Activated CD4-positive, alpha-beta T cell treated with anti-CD3 and anti-CD28 coated beads for 48 hours (primary cell): ENCODE measurements at places on chromosomes 13 and 19.

GRCh38 chr19:53519446-53519845, 18.5 kb upstream of the ZNF331 start:
- DNase-seq = no peak

DNA sequence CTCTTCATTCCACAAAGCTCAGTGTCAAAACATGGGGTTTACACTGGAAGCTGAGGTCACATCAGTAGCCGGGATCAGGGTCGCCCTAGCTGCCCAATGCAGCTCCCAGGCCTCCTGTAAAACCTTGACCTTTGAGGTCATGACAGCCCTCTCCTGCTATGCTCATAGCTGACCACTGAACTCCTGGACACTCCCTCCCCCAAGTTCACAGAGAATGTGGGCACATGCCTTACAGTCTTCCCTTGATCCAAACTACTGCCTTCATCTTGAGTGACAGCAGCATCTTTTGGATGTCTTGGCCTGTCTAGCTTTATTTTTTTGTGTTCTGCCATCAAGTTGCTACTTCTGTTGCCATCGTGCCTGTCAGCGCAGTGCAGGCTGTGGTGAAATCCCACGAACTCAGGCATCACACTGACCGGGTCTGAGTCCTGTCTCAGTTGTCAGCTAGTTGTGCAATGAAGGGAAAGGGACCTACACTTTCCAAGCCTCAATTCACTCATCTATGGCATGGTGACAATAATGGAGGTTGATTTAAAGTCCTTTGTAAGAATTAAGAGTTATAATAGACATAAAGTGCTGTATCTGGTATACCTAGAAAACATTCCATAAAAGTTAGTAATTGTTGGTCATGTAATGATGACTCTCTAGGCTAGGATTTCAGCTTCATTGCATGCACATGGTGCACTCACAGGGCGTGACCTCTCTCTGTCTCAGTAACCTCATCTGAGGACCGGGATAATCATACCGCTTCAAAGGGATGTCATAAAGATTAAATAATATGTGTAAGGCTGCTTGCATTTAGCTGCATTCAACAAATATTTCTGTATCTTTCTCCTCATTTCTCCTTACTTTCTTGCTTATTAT, 16.4 kb upstream of the ALOX5AP start:
- no peak for DNase-seq

DNA sequence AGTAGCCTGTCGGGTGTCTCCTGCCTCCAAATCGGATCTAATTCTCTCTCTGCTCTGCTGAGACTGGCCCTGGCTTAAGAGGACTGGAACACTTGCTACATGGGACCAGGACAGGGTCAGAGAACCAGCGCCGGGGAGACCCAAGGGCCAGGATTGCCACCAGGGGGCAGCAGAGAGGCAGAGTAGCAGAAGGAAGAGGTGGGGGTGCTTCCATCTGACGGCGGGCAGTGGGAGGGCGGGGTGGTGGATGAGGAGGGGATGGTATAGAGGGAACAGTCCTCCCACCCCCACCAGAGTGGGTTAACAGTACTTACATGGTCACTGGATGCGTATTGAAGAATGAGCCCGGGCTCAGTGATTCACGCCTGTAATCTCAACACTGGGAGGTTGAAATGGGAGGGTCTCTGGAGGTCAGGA, 11.9 kb downstream of the SELENOW start:
- peak; percentile 95 for DNase-seq

DNA sequence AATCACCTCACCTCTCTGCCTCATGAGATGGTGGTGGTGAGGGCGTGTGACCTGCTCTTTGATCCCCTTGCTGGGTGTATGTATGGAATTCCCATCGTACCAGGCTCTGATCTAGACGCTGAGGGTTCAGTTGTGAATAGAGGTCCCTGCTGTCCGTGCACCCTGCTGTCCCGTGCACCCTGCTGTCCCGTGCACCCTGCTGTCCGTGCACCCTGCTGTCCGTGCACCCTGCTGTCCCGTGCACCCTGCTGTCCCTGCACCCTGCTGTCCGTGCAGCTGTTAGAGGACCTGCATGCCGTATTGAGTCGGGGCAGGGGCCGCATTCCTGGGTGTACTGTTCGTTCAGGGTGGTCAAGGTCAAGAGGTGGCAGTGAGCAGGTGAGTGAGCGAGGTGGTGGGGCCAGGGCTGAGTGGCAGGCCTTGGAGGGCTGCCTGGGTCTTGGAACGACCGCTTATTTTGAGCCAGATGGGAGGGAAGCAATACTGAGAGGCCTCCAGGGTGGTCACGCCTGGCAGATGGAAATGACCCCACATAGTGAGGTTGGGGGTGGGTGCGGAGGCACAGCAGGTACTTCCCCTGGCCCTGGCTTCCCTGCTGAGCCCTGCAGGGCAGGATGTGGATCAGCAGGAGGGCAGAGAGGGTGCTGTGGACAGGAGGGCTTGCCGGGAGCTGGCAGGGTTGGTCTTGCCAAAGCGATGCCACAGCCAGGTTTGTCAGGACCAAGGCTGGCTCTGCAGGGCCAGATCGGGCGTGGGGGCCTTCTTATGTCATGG, 4.6 kb upstream of the EPN1 start:
- no peak for DNase-seq

GRCh38 chr19:7999376-7999775, 6.1 kb downstream of the ELAVL1 start:
- DNase-seq = no peak

DNA sequence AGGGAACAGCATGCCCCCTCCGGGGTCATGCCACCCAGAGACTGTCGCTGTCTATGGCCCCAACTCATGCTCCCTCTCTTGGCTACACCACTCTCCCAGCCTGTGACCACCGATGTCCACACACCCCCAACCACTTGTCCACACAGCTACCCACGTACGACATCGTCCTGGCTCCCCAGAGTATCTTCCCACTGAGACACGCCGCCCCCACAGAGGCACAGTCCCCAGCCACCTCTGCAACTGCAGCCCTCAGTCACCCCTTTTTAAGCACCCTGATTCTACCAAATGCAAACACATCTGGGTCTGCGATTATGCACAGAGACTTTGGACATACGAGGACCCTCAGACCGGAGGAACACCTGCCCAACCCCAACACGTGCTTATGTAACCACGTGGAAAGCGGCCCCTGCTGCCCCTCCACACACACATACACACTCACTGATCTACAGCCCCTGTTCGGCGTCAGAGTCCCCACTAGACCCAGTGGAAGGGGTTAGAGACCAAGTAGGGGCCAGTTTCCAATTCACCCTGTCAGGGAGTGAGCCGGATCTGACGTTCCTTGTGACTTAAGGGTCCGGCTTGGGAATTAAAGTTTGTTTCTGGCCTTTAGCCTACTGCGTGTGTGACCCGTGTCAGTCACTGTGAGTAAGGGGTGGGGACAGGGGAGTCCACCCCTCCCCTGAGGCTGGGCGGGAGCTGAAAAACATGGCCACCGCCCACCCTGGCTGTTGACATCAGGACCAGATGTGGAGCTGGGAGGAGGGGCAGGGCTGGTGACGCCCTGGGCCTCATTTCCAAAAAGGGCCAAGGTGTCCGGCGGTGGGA, 11.9 kb upstream of the AXL start:
- DNase-seq = no peak

DNA sequence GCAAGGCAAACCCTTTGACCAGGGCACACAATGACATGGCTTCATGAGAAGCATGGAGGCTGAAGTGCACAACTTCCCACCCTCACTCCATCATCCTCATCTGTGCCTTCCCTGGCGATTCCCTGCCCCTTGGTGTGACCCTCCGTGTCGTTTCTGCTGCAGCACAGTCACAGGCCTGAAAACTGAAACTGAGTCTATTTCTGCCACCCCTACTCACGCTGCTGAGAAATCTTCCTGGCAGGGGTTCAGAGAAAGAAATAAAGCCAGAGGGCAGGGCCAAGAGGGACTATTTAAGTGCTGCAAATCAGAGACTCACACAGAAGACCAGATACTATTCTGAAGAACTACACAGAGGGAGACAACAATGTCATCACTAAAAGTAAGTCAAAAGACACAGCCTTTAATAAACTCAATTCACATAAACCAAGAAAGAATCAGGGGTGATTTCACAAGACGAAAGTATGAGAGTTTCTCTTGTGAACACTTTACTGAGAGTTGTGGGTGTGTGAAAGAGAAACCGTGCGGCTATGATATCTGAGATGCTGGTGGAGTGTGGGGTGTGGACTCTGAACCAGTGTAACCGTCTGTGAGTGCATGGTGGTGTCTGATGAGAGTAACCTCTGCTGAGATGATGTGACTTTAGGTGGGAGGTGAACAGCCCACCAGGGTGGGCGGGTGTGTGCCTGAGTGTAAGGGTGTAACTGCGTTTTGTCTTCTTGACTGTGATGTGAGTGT, 23.5 kb downstream of the LGALS16 start:
- DNase-seq = peak; percentile 74

GRCh38 chr19:5338656-5339197, 1.9 kb downstream of the PTPRS start:
- no peak for DNase-seq

GRCh38 chr13:98262292-98262691, 85.2 kb upstream of the RNF113B start:
- no peak for DNase-seq

- DNase-seq = peak; percentile 84
Measured at GRCh38 chr19:1248786-1249297, 459 bp downstream of the MIDN start.

- DNase-seq = no peak
Measured at GRCh38 chr19:18364826-18365528, 21.0 kb upstream of the GDF15 start.

GRCh38 chr13:111183959-111184358, 68.8 kb downstream of the ARHGEF7 start:
- no peak for DNase-seq

GRCh38 chr13:110346661-110347067, 39.6 kb downstream of the COL4A2 start:
- DNase-seq = no peak

GRCh38 chr19:6772866-6773322, 386 bp downstream of the VAV1 start:
- DNase-seq = no peak

GRCh38 chr19:49690656-49691242, at the start of gene CPT1C:
Gene CPT1C, plus strand, starts transcription at chr19:49691116. Its CDS starts 1,137 bp downstream, at chr19:49692253.
- DNase-seq = peak; percentile 80

DNA sequence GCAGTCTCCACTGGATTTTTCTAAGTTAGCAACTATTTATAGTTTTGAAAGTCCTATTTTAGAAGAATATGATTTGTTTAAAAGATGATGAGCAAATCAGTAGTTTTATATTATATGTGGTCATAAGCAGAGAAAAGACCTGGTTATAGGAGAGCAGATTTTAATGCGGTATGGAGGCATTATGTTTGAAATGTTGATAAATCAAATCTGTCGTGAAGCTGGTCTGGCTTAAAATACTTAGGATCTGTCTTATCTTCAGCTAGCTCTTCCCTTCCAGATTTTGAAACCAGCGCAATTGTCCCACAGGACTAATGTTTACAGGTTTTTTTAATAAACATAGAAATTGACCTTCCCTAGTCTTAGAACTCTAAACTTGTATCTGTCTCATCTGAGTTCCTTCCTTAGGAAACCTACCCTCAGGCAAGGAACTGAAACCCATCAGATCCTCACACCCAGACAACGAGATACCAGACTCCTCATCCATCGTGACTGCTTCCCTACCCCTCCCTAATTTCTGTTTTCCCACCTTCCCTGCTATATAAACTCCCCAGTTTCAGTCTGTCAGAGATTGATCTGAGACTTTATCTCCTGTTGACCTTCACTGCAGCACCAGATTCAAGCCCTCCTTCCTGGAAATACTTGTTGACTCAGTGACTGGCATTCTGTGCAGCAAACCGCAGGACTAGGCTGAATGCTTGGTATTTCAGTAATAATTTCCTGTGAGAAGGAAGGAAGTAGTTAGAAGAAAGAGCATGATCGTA, 37.8 kb upstream of the CXCL17 start:
- DNase-seq = peak; percentile 14

GRCh38 chr13:108813587-108814170, 184.3 kb downstream of the MYO16 start:
- no peak for DNase-seq

DNA sequence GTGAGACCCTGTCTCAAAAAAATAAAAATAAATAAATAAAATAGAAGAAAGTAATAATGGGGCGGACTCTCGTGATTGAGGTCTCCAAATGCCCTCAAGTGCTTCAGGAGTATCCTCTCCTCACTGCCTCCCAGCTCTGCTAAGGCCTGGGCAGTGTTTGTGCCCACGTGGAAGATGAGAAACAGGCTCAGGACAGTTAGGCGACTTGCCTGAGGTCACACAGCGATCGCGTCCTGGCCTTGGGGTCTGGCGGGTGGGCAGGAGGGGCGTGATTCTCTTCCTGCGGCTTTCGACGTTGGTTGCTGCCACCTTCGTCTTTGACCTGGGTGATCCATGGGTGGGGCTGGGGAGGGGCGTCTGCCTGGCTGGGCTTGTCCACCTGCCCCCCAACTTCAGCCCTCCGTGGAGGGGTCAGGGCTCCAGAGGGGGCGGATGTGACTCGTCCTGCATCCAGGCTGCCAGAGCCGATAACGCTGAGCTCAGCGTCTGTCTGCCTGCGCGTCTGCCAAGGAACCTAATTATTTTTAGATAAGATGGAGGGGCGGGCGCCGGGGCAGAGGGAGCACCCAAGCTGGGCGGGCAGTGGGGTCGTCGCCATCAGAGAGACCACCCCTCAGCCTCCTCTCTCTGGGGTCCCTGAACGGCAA, 56.9 kb downstream of the NFIC start:
- DNase-seq = no peak

GRCh38 chr13:36992362-36992761, 6.8 kb downstream of the ALG5 start:
- no peak for DNase-seq

GRCh38 chr19:31979362-31979761, 366.0 kb upstream of the ZNF507 start:
- DNase-seq = no peak

DNA sequence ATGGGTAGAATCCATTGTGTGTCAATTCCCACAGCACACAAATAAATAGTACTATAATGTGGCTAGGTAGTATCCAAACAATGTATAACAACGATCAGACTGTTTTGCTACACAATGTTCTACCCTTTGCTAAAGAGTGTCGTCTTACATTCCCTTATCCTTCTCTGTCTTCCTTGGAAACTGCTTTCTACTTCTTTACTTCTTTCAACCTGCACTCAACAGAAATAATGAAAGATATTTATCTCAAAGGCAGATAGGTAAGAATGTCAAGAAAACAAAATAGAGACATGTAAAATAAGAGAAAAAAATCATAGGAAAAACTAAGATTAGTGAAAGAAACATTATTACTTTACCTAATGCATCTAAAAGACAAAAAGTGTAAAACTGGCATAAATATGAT, 814.7 kb downstream of the PCDH9 start:
- DNase-seq = no peak

DNA sequence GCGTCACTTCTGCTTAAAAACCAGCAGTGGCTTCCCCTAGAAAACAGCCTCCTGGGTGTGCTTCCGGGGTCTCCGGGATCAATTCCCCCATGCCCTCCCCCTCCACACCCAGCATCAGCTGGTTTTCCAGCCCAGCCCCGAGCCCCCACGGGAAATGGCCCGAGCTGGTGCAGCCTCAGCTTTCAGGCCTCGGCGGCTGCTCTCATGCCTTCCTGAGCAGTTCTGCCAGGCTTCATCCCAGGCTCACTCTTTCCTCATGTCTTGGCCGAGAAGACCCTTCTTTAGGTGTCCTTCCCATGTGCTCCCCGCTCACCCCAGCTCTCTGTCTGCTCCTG, 103.1 kb upstream of the RNF113B start:
- DNase-seq = no peak
